Anterior cingulate cortex (tissue), 58 donors: ENCODE measurements at places on chromosomes 12 and 14.

- DNase-seq: no peak
Measured at GRCh38 chr14:83491091-83491490, 1957.4 kb upstream of the SEL1L start.

- DNase-seq: no peak
Measured at GRCh38 chr12:115891556-115892164, 385.8 kb downstream of the MED13L start.

GRCh38 chr12:48092611-48093010, 13.3 kb downstream of the SENP1 start:
- no peak for DNase-seq

- peak; percentile 93 for DNase-seq
Measured at GRCh38 chr14:32077081-32078022, at the start of gene ARHGAP5. TSS of gene ARHGAP5 (plus strand) at chr14:32077304. CDS start at chr14:32090670, 13,366 bp downstream.

DNA sequence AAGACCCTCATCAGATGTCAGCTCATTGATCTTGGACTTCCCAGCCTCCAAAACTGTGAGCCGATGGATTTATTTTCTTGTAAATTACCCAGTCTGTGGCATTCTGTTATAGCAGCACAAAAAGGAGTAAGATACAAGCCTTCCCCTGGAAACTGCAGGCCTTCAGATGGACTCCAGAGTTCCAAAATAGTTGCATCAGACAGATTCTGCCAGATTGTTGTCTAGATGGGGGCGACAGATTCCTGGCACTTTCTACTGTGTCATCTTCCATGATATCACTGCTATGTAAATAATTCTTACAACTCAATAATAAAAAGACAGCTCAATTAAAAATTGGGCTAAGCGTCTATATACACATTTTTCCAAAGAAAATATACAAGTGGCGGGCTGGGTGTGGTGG, 17.2 kb upstream of the MARK3 start:
- DNase-seq: no peak

DNA sequence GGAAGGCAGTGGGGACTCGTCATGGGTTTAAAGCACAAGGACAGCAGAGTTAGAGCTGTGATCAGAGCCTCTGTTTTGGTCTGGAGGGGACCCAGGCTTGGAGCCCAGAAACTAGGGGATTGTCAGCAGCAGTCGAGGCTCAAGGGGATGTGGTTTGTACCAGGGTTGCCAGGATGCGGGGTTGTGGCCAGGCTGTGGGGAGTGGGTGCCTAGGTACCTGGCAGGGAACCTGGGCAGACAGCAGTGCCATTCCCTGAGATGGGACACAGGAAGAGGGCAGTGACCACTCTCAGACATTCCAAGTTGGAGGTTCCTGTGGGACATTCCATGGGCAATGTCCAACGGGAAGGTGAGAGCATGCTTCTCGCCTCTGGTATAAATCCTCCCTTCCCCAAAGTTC, 222.3 kb downstream of the SLC41A2 start:
- DNase-seq: no peak

DNA sequence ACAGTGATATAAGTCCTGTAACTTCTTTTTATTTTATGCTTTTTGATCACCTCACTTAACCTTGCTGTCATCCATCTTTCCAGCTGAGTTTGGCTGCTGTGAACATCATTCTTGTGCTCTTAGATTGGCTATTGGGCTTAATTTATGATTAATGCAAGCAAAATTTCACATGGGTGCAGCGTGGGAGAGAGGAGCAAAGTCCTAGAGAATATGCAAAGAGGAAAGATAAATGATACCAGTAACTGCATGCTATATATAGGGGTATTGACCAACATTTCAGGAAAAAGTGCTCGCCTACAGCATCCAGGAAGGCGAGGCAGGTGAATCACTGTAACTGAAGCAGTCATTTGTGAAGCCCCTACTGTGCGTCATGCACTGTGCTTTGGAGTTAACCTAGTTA, 153.1 kb downstream of the TMTC2 start:
- DNase-seq: no peak

DNA sequence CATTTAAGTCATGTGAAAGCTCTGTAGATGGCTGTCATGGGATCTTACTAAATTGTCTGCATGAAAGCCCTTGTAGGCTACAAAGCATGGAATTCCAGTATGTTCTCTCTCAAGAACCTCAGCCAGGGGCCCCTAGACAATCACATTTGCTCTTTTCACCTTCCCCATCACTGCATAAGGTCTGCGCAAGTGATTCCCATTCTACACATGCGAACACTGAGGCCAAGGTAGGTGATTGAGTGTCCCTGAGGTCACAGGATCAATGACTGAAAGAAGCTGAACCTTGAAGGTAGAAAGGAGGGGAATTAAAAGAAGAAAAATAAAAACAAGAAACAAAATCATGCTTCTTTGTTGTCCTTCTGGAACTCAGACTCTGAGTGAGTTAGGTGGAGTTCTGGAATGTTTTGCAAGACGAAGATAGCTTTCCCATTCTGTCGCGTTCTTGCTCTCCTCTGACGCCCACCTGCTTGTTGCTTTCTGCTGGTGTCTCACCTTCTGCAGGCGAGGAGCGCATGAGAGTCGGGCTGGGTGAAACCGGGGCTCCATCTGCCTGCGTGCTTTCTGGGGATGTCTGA, 79.9 kb downstream of the SPRING1 start:
- no peak for DNase-seq

DNA sequence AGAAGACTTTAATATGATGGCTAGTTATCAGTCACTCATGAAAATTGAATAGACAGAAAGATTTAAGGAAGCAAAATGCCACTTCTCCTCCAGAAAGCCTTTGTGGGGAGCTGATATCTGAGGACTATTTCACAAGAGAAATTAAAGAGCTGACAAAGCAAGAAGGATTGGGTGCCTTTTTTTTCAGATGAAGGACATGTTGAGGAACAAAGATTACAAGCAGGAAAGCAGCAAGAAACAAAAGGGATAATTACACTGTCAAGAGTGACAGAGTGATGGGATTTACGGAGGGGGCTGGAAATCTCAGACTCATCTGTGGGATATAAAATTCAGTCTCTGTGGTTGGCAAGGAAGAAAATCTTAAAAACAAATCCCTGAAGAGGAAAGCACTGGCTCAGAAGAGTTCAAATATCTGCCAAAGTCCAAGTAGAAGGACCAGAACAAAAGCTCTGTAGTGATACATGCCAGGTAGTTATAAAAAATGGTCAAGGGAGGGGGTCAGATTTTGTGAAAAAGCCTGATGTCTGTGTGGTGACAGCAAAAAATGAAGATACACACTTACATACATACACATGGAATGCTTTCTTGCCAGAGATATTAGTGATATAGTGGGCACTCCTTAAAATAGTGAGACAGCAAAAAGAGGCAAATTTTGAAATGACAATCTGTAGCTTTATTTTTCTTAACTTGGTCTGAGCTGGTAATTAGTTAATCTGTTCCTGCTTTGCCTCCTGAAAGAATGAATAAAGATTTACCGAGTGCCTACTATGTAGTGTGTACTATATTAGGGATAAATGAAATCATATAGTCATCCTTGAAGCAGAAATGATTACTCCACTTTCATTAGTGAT, 62.9 kb downstream of the EPS8 start:
- no peak for DNase-seq

- no peak for DNase-seq
Measured at GRCh38 chr12:106042037-106042436, 96.7 kb downstream of the NUAK1 start.

DNA sequence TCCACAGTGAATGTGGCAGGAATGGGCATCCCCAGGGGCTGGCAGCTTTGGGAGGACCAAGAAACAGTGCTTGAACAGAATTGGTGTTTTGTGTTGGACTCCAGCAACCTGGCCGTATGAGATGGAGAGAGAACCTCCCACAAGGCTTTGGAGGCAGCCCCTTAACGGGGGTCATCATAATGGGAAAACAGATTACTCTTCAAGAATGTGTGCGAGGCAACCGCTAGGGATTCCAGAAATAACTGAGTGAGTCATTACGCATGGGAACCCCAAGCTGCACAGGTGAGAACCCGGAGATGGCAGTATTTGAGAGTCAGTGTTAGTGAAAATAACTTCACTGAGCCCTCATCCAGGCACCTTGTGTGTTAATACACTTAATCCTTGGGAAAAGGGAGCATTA, 567.8 kb upstream of the TBX3 start:
- DNase-seq: no peak

DNA sequence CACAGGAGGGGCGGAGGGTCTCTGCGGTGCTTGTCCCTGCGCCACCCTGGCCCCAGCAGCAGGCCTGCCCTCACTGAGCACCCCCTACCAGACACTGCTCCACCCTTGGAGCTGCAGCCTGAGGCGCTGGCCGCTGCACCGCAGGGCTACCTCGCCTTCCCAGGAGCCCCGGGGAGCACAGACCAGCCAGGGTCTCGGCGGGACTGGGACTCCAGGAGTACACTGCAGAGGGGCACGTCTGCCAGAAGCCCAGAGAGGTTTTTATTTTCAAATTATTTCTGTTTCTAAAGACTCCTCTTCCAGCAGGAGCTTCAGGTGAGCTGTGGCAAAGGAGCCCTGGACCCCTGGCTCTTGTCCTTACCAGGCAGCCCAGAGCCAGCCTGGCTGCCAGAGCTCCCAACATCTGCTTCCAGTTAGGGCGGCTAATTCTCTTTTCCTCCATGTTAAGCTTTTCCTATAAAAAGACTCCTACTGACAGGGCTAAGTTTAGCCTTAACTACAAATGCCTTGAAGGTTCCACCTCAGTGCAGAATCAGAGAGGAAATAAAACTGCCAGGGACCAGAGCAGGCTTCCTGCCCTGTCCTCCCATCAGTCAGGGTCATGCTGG, 26.4 kb downstream of the DEGS2 start:
- DNase-seq: no peak

DNA sequence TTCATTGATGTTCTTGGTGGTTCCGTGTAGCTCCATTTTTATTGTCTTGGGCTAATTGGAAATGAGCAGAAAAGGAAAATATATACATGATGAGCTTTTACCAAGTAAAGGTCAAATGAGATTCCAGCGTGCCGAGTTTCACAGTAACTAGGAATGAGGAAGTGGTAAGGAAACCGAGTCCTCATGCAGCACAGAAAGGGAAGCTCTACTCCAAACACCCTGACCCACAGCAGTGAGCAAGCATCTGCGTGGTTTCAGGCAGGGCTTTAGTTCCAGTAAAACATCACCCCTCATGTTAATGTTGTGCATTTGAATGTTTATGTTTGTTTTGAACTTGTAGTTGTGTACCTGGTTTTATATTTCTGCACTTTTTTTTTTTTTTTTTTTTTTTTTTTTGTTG, 208.0 kb downstream of the SLC41A2 start:
- no peak for DNase-seq

DNA sequence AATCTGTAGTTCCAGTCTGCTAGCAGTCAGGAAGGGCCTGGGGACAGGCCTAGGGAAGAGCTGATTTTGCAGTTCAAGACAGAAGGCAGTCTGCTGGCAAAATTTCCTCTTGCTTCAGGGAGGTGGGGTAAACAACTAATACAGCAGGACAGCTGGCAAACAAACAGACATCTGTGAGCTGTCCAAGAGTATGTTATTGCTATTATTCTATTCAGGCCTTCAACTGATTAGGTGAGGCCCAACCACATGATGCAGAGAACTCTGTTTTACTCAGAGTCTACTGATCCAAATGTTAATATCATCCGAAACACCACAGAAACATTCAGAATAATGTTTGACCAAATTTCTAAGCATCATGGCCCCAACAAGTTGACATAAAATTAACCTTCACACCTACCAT, 161.0 kb upstream of the E2F7 start:
- DNase-seq: no peak

- no peak for DNase-seq
Measured at GRCh38 chr14:106372870-106373652, 846.7 kb downstream of the TMEM121 start.

DNA sequence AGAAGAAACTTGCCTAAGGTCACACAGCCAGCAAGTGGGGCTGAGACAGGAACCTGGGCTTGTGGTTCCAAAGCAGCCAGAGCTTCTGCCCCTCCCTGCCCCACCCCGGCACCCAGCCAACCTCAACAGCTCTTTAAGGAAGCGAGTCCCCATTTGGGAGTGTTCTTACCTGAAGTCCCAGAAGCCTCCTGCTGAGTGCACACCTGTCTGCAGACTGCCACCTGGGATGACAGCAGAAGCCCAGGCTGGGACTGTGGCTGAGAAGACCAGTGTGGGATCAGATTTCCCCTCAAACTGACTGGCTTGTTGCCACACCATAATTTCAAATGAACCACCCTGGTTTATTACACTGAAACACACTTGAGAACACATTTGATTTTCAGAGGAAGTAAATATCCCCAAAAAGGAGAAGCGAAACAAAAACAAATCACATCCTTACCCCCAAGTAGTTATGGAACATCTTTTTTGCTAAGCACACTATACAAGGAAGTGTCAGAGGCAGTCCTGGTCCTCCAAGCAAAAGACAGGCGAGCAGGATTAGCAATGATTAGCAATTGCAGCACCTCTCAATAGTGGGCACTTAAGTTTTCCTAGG, 6.3 kb upstream of the RIN3 start:
- no peak for DNase-seq
